ENCODE measurements at places on chromosomes 2 and 18. TPM values are rescaled to one million over a fixed set of nuclear protein-coding genes. Genes with fewer than 3 reads are reported as not detected.
A peak's percentile ranks its signal among the peaks of the same experiment; 100 is the strongest.

- no peak for DNase-seq
These were observed 22.9 kb upstream of the CUL3 start for GRCh38 chr2:224608104-224608503.

KANSL1L gene
- 12.1 TPM for total RNA-seq

GRCh38 chr2:43230351-43230885, 4.0 kb upstream of the ZFP36L2 start:
- no peak for DNase-seq

SLC5A7 gene
- not detected for total RNA-seq

DNA sequence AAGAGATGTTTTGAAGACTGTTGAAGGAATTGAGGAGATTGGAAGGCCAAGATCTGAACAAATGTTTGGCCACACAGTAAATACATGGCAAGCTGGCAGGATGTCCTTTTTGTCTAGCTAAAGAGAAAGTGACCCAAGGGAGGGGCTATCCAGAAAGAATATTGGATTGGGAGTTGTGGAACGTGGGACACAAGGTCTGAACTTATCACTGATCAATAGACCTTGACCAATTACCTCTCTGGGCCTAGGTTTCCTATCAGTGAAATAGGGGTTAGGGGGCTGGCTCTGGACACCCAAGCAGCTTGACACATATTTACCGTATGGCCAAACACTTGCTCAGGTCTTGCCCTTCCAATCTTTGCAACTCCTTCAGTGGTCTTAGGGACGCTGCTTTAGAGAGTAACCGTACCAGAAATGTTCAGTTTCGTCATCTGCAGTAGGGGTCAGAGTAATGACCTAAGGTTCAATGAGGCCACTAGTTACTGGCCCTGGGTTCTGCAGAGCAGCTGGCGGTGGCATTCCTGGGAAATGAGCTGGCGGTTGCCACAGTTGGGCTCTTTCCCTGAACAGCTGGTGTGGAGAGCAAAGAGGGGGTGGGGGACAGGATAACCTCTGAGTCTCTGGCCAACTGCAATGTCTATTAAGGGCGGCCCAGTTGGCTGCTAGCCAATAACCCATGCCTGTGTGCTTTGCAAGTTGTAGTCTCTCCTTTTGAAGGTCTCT, 70.1 kb upstream of the STPG4 start:
- DNase-seq: no peak

TRIM43 gene
- not detected for total RNA-seq

DRC1 gene
- not detected for total RNA-seq

DNA sequence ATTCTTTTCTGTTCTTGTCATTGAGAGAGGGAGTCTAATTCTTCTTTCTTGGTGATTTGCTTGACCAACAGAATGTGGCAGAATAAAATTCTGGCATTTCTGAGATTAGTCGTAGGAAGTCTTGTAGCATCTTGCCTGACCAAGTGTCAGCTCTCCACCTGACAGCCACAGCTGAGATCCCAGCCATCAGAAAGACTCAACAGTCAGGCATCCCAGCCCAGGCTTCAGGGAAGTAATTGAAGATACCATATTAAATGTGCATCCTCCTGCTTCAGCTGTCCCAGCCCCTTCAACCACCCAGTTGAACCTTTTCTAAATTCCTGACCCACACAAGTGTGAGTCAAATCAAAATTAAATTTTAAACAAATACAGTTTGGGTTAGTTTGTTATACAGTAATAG, 208.3 kb downstream of the PIK3C3 start:
- DNase-seq: no peak

PIEZO2 gene
- not detected for total RNA-seq

DNA sequence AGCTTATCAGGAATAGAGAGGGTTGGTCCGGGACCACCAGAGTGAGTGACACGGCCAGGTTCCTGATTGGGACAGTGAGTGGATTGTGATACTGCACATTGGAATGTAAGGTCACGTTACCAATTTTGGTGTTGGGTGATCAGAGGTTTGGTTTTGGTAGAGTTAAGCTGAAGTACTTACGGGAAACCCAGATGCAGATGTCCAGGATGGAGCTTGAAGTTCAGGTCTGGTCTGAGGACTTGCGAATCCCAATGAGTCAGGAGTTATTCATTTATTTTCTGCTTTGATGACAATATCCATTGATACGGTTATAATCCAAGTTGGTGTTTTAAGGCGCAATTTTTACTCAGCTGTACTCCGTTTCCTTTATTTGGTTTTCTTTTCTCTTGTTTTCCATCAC, 273.6 kb downstream of the ALPK2 start:
- no peak for DNase-seq

CYS1 gene
- total RNA-seq: not detected

VIT gene
- total RNA-seq: not detected

- no peak for DNase-seq
These were observed 54.1 kb upstream of the MEX3C start for GRCh38 chr18:51251625-51252024.

GRCh38 chr18:51191128-51191717, 6.3 kb downstream of the MEX3C start:
- DNase-seq: peak; percentile 60

MDH1 gene
- total RNA-seq: 102 TPM

- no peak for DNase-seq
These were observed 120.3 kb downstream of the PLA2R1 start for GRCh38 chr2:159942146-159942545.

GRCh38 chr2:26570083-26570430, 71.1 kb downstream of the CIB4 start:
- DNase-seq: no peak
